ENCODE measurements at places on chromosomes 2 and 18.
A peak's percentile ranks its signal among the peaks of the same experiment; 100 is the strongest.

GRCh38 chr2:105323111-105323510, 6.4 kb downstream of the TGFBRAP1 start:
- DNase-seq, result no peak

DNA sequence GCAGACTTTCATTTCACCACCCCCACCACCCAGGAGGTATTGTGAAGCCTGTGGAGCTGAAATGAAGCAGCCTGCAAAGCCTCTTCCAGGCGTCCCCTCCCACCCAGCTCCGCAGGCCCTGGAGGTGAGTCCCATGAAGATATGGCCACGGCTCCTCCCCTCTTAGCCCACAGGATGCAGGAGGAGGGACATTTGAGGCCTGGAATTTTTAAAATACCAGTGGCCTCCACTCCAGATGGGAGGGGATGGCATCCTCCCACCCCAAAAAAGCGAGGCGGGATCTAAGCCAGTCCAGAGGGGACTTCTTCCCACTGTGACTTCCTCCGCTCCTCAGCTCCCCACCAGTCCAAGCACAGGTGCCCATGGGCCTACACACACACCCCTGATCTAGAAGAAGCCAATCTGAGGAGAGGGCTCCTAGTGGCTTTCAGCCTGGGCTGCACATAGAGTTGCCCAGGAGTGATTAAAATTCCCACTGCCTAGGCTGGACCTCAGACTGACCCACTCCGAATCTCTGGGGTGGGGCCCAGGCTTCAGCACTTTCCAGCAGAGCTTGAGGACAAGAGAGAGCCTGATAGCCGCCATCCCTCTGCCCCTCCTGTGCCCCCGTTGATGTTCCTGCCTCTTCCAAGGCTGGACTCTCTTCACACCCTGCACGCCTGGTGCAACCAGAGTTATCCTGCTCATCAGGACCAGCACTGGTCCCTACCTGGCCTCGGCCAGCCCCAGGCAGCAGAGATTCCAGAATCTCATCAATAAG, 206.9 kb downstream of the TNS1 start:
- no peak for DNase-seq

DNA sequence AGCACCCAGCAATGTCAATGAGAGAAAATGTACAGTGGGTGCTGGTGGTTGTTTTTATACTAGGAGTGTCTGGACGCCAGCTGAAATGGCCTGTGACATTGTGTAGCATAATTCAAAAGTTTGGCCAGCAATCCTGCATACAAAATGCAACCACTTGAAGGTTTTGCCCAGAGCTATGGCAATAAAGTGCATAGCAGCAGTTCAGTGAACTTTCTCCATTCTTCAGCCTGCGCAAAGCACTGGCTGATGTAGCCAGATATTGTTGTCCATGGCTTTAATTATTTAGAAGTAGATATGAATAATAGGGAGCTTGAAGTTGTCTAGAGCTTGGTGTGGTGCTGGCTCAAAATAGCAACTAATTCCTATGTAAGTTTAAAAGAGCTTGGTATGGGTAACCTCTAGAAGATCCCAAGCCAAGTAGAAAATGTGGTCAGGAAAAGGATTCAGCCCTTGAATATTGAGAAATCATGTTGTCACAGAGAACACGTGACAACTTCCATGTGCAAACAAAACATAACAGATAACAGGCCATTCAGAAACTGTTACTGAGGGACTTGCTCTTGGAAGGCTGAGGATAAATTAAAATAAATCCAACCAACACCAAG, 33.3 kb upstream of the PGAP1 start:
- no peak for DNase-seq

DNA sequence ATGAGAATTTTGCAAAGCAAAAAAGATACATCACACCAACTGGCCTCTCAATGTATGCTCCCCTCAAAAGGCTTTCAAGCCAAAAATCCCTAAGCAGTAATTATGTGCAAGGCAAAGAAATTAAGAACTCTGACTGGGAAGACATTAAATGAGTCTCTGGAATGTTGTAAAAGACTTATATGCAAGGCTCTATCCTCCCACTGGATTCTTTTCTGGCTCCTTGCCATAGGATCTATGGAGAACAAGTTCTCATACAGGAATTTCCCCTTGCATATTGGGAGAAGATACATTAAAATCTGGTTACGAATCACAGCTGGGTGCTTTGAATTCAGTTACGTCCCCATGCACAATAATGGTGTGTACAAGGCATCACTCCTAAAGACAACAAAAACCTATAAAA, 73.4 kb upstream of the ATL2 start:
- DNase-seq, result no peak

GRCh38 chr18:63180971-63181376, 138.6 kb downstream of the BCL2 start:
- no peak for DNase-seq

GRCh38 chr2:17599617-17600016, 59.1 kb downstream of the VSNL1 start:
- no peak for DNase-seq

DNA sequence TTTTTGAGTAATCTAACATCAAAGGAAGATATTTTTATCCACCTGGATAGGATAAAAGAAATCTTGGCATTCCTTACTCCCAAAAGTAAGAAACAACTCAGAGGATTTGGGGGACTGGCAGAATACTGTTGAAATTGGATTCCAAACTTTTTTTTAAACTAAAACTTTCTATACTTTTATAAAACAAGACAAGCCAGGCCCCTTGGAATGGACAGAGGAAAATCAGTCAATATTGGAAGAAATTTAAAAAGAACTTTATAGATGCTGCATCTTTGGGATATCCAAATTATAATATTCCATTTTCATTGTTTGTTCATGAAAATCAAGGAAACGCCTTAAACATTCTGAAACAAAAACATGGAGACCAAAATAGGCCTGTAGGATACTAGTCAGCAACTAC, 147.6 kb upstream of the PIEZO2 start:
- DNase-seq, result no peak

DNA sequence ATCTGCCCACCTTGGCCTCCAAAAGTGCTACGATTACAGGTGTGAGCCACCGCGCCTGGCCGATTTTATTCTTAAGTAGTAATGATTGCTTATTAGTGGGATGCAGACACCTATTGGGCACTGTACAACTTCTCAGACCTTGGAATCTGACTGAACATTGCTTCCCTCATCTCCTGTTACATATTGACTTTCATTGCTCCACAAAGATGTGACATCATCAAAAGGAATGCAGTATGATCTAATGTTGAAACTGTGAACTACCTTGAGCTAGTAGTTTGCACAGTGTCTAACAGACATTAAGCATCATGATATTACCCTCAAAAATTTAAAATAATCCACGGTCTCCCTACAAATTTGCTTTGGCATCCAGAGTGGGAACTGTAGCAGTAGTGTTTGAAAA, 109.8 kb upstream of the SIX2 start:
- no peak for DNase-seq

GRCh38 chr2:140063356-140063755, 1283.2 kb upstream of the NXPH2 start:
- DNase-seq, result no peak

DNA sequence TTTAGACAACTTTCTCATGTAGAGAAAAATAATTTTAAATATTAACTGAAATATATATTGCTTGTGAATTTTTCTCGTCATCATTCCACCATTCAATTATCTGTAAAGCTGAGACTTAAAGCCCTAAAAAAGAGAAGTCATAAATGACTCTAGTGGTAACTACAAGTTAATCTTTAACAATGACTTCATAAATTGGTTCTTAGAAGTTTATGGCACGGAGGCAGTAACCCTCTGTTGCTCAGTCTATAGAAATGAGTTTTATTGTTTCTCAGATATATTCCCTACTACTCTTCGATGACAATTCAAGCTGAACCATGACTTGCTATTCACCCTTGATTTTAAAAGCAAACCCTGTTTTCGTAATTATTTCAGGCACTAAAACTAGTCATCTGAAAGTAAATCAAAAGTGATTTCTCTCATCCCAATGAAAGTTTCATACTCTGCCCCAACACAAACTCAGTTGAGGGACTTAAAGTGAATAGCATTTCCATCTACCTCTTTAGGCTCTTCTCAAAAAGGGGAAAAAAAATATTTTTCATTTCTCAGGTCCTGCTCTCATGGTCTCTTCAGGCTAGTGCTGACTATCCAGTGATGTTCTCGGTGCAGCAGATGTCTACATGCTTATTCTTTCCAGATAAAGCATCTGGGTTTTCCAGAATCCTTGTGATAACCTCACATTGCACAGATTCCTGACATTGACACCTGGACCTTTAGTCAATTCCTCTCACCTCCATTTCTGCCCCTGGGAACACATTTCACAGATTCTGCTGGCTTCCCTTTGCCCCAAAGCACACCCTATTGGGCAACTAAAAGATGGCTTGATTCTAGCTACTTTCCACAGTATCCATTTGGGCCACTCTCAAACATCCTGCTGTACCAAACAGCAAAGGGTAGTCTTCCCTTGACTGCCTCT, 207.8 kb upstream of the LRATD1 start:
- DNase-seq, result no peak

DNA sequence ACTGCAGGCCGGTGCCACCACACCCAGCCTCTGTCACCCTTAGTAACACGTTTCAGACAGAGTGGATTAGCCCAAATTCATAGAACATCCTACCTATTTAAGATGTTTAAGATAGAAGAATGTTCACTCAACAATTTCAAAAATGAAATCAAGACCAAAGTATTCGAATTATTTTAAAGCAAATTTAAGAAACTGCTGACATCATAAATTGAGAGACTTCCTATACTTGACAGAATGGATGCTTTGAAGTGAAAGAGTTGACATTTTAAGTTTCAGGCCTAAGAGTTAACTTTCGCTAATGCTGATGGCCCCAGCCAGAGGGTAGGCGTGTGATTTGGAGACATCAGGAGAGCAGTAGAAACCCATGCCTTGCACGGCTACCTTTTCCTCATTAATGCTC, 271.9 kb downstream of the SS18 start:
- DNase-seq, result no peak

DNA sequence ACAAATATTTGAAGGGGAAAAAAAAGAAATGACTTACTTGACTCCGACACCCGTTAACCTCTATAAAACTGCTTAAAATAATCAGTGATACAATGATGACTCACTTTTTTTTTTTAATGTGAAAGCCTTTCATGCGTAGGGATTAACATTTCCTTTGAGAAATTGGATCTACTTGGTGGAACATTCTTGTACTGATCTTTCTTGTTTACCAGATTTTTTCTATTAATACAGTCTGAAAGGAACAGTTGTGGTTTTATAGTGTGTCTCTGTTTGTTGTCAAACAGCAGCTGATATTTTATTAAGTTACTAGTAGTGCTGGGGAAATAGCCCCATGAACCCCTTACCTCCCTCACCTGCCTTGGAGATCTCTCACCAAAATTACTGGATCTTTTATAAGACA, 40.2 kb upstream of the NEB start:
- no peak for DNase-seq

- no peak for DNase-seq
Measured at GRCh38 chr2:154908327-154908726, 209.8 kb downstream of the KCNJ3 start.

DNA sequence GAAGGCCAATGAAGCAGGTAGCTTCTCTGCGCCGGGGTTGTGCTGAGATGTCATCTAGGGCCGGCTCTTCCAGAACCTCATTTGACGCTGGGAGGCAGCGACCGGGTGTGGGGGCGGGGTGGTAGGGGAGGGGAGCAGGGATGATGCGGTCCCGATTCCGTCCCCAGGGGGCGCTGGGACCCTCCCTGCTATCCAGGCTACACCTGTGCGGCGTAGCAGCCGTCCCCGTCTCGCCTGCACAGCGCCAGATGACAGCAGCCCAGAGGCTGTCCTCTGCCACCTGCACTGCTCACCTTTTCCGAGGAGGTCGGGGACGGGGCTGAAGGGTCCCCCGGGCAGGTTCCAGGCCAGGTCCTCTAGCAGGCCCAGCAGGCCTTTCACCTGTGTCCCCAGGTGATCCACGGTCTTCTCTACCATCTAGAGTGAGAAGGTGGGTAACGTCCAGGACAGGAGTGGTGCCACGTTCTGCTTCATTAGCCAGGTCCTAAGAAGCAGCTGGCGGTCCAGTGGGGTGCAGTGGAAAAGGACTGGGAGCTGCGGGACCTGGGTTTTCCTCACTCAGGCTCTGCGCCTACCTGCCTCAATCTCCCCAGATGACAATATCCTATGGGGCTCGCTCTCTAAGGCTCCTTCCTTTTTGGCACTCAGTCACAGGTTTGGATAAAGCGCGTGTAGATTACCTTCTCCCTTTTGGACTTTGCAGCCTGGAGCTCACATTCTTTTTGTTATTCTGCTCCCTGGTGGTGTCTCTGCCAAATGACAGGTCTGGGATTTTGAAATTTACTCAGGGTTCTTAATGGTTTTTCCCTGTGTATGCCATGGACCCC, 56.0 kb upstream of the RAB6C start:
- peak; percentile 53 for DNase-seq

- no peak for DNase-seq
Measured at GRCh38 chr2:3692375-3692774, 11.0 kb upstream of the DCDC2C start.

DNA sequence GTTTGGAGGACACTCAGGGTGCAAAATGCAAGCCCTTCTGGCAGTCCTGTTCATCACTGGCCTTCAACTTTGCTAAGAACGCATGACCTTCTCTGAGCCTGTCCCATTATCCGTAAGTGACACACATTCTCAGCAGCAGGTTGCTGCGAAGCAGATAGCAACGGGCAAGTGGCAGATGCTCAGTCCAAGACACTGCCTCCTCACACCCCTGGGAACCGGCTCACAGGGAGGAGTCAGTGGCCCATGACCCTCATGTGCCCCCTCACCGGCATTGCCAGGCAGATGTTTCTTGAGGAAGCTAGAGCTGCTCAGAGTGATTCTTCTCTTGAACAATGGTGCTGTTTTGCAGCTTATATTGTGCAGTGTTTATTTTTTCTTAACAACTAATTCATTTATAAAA, 737.2 kb upstream of the HS6ST1 start:
- DNase-seq, result no peak

GRCh38 chr2:20073460-20073859, 22.0 kb upstream of the LAPTM4A start:
- DNase-seq, result no peak

DNA sequence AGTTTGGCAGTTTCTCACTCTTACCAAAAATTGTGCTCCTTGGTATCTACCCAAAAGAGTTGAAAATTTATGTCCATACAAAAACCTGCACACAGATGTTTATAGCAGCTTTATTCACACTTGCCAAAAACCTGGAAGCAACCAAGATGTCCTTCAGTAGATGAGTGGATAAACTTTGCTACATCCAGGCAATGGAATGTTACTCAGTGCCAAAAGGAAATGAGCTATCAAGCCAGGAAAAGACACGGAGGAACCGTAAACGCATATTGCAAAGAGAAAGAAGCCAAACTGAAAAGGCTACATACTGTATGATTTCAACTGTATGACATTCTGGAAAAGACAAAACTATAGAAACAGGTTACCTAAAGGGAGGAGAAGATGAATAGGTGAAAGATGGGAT, 36.1 kb downstream of the TMEM163 start:
- DNase-seq, result no peak

DNA sequence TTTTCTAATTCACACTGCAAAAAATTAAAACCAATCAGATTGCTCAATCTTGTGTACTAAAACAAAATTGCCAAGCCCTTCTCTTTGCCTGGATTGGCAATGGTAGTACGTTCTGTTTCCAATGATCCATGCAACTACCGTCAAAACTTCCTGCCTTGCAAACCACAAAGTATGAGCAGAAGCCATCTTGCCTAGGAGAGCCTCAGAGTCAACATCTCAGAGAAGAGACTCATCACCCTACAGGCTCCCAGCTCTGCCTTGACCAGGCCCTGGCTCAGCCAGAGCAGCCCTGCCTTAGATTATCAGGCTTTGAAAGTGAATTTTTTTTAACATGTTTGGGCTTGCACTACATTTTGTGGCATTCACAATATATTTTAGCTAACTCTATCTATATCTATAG, 574.1 kb downstream of the SATB2 start:
- DNase-seq, result no peak

GRCh38 chr2:218260742-218261422, at the start of gene GPBAR1:
Gene GPBAR1 (plus strand): TSS chr2:218261015. CDS start chr2:218262725, 1,710 bp downstream.
- DNase-seq, result no peak

GRCh38 chr2:216362730-216363129, 9.6 kb downstream of the MARCHF4 start:
- no peak for DNase-seq

All from RPMI8226 (cell line).